Activated CD4-positive, alpha-beta T cell treated with anti-CD3 and anti-CD28 coated beads, Interleukin-10, Interleukin-2, amounts not matched to agents 100 ng/mL and 50 ng/mL, durations not matched to agents 16 hours and 8 hours (primary cell): ENCODE measurements at places on chromosomes 5 and 9.

- no peak for DNase-seq
Measured at GRCh38 chr9:17064558-17064957, 70.3 kb upstream of the CNTLN start.

- peak; percentile 47 for DNase-seq
Measured at GRCh38 chr9:137550231-137550621, at the start of gene PNPLA7. TSS of gene PNPLA7 (minus strand) at chr9:137550402. CDS start at chr9:137550197, 205 bp downstream.

DNA sequence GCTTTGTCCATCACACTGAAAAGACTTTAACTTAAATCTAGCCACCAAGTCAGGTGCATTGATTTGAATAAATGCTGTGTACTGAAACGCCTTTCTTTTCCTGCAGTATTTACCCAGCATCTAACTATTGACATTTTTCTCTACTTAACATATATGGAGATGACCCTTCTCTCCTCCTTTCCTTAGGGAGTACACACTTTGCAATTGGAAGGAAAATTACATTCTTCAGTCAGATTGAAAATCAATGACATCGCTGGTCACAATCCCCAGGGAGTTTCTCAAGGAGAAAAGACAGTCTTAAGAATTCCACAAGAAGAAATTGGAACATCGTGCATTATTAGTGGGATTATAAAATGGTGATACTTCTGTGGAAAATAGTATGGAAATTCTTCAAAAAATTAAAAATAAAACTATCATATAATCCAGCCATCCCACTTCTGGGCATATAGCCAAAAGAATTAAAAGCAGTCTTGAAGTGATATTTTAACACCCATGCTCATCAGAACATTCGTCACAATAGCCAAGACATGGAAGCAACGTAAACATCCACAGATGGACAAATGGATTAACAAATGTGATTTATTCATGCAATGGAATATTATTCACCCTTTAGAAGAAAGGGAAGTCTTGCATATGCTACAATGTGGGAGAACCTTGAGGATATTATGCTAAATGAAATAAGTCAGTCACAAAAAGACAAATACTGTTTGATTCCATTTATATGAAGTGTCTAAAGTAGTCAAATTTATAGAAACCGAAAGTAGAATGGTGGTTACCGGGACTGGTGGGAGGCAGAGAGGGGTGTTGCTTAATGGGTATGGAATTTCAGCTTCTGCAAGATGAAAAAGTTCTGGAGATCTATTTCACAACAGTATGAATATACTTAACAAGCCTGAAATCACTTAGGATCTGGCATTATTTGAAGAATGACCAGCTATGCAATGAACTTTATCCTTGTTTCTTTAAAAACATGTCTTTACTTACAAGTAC, 14.3 kb upstream of the FREM1 start:
- no peak for DNase-seq

- DNase-seq, result no peak
Measured at GRCh38 chr9:111728143-111728542, 66.6 kb downstream of the SHOC1 start.

DNA sequence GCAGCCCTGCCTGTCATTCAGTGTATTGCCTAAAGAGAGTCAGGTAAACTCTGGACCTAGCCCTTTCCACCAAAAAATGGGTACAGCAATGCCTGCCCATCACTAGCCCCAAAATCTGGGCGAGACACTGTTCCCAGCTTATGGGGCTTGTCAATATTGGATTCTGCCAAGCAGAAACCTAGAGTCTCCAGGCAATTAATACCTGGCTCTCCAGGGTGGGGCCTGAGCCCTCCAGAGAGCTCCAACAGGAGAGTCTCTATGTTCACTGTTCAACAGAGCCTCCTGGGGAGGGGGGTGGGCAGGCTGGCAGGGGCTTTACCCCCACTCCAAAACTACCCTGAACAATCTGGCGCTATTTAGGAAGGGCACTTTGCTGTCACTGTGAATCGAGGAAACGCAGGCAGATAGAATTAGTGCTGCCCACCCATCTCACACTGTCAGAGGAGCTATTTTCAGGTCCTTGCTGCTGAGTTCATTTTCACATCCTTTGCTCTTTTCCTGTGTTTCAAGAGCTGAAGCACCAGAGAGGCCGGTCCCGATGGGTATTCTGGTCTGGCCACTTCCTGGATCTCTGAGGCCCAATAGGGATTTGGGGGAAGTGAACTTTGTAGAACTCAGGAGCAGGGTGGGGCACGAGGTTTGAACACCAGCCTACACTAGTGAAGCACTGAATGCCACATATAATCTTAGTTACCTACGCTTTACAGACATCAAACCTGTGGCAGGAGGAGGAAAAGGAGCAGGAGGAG, 121.8 kb downstream of the C5orf15 start:
- no peak for DNase-seq

- no peak for DNase-seq
Measured at GRCh38 chr9:78438780-78439179, 141.9 kb downstream of the PSAT1 start.

DNA sequence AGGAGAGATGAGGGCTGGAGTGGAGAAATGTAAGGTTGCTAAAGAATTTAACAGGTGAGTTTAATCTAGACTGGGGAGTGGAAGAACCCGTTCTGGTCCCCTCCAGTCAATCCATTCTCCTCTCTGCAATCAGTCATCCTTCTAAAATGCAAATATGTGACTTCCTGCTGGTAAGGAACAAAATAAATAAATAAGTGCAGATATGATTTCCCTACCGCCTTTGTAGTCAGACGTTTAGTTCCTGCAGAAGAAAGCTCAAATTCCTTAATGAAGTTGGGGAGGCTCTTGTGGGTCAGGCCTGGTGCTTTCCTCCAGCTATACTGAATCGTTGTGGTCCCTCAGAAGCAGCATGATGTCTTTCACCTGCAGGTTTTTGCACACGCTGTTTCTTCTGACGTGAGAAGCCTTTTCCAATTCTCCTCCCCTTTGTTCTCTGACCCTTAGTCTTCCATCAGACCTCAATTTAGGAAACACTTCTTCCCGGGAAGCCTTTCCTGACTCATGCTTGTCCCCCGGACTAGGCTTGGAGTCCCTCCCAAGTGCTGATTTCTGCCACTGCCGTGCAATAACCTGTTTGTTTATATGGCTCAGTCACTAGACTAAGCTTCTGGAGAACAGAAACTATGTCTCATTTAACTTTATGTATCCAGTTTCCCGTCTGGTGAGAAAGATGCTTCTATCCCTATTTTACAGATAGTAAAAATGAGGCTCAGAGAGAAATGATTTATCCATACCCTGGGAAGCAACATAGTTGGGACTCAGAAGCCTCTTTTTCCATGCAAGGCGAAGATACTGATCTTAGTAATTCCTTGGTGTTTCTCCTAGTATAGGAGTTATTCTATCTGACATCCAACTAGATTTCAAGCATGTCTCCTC, 1.3 kb downstream of the ATP6V1G1 start:
- no peak for DNase-seq

DNA sequence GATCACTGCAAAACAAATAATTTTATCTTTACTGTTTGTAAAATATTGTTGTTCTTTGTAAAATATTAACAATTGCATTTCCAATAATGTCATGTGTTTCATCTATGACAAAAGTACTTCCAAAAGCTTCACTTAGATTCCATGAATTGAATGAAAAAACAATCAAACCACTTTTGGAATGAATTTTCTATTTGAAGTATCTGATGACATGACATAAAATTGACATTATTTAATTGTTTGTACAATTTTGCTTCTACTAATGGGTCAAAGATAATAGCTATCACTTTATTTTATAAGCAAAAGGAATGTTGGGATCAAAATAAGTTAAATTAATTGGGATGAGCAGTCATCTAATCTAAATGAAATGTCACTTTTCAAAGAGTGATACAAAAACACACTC, 684.3 kb downstream of the NR2F1-AS1 start:
- no peak for DNase-seq

DNA sequence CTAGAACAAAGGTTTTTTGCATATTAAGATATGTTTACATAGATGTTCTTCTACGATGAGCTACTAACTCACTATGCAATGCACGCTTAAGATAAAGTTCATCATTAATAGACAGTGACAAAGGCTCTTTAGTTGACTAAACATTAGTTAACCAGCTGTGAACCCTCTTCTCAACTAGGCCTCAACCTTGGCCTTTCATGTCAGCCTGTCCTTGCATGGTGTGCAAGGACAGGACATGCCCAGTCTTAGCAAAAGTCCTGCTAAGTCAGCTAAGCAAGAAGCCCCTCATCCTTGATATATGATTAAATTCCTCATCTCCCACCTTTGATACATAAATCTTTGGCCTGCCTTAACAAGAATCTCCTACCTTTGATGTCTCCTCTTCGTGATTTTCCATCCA, 50.9 kb downstream of the PLPP1 start:
- DNase-seq, result no peak

- DNase-seq, result no peak
Measured at GRCh38 chr5:84599964-84600363, 215.3 kb upstream of the EDIL3 start.

DNA sequence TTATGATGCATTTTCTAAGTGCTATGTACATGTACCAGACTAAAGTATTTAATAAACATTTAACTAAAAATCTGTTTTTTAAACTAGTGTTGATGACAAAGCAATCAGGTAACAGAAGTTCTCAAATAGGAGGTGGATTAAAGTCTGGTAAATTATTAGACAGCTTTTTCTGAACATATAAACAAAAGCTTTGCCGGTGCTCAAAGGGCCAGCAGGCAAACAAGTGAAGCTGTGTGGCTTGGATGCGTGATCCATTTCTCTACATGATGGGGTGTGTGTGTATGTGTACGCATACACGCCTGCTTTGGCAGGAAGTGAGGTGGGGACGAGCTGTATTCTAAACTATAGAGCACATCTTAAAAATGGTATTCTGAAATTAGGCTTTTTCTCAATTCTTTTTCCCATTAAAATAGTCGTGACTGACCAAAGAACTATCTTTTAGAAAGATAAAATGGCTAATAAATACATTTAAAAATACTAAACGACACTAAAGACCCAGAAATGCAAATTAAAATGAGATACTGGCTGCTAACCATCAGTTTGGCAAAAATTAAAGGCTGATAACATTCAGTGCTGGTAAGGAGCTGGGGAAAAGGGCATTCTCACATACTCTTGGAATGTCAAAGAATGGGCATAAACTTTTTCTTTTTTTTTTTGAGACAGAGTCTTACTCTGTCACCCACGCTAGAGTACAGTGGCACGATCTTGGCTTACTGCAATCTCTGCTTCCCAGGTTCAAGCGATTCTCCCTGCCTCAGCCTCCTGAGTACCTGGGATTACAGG, 174.0 kb downstream of the MAPKAP1 start:
- no peak for DNase-seq

DNA sequence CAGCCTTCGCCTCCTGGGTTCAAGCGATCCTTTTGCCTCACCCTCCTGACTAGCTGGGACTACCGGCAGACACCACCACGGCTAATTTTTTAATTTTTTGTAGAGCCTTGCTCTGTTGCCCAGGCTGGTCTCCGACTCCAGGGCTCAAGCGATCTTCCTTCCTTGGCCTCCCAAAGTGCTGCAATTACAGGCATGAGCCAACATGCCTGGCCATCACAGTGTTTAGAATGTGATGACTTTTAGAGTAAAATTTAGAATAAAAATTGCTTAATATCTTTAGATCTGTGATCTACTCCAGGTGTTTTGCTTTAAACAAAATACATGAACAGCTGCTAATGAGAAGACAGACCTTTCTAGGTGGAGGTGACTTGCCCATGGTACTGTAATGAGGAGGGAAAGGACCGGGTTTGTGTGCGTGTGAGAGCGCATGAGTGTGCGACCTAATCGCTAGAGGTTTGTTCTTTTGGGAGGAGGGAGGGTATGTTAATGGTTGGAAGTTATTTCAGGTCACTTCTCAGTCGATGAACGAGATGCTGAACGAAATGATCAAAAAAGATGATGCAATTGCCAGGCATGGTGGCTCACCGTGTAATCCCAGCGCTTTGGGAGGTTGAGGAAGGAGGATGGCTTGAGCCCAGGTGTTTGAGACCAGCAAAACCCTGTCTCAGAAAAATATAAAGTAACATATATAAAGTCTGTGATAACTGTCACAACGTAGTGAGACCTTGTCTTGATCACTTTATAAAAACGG, 2.0 kb downstream of the CNOT6 start:
- no peak for DNase-seq

DNA sequence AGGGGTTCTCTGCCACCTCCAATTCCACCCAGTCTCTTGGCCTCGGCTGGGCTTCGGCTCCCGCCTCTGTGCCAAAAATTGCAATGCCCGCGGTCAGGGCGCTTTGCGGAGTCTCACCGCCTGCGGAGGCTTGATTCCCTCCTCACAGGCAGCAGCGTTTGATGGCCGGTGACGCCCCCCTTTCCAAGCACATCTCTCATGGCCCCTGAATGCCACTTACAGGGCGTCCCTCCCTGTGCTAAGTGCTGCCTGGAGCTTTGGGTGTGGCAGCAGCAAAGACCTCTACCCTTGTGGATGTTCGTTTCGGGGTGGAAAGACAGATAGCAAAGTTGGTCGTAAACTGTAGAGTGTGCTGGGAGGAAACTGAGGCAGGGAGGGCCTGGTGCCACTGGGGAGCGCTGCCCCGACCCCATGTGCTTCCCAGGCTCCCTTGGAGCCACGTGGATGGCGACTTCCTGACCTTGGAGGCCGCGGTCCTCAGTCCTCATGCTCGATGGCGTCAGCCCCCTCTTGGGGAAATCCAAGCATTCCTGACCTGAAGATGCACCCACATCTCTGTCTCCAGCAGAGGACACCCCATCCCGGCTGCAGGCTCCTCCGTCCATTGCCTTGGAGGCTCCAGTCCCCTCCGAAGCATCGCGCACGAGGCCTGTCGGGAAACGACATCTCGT, 249.2 kb upstream of the IRX4 start:
- DNase-seq, result no peak

- DNase-seq, result no peak
Measured at GRCh38 chr5:156188016-156188415, 138.9 kb upstream of the SGCD start.

DNA sequence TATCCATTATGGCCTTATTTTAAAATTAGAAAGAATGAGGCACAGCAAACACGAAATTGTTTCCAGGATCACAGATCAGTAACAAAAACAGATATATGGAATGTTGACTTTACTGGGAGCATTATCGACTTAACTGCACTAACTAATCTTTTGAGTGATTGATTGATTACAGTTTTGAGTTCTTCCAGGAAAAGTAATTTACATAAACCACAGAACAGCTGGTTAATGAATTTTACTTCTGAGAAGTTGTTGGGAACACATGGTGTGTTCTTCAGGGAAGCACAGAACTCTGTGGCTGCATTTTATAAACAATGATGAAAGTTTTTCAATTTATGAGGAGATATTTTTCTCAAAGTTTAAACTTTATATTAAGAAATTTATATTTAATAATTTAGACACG, 802.4 kb upstream of the ACO1 start:
- no peak for DNase-seq

- no peak for DNase-seq
Measured at GRCh38 chr9:126756876-126757415, 47.9 kb upstream of the ZBTB43 start.

DNA sequence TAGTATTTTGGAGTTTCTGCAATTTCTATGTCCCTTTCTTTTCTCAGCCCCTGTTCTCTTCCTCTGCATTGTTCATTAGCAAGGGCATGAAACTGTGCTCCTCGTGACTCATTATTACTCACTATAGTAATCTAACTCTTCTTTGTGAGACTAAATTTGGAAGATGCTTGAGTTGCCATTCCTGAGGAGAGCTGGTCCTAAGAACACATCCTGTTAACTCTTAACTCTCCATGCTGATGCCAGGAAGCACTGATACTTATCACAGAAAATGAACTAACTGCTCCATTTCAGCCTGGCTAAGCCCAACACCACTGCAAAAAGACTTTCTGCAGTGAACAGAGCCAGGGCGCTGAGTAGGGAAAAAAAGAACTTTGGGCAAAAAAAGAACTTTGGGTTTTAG, 10.6 kb upstream of the CSNK1A1 start:
- DNase-seq, result peak; percentile 40

GRCh38 chr5:133123297-133123696, 71.5 kb downstream of the HSPA4 start:
- no peak for DNase-seq
